ENCODE measurements at places on chromosomes 2 and 18.

DNA sequence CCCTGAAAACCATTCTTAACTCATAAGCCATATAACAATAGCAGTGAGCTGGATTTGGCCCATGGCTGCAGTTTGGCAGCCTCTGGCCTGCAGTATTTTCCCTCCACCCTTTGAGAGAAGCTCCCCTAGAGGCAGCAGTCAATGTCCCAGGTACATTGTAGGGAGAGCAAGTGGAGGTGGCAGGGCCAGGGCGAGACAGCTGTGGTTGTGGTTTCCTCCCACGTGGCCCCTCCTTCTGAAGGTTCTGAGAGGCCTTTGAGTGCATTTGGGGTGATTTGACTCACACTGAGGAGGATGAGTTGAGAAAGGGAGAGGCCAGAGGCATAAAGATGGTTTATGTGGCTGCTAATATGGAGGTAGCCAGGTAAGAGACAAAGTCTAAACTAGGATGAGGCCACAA lies 45.5 kb upstream of the LDAH start:
- DNase-seq = no peak

DNA sequence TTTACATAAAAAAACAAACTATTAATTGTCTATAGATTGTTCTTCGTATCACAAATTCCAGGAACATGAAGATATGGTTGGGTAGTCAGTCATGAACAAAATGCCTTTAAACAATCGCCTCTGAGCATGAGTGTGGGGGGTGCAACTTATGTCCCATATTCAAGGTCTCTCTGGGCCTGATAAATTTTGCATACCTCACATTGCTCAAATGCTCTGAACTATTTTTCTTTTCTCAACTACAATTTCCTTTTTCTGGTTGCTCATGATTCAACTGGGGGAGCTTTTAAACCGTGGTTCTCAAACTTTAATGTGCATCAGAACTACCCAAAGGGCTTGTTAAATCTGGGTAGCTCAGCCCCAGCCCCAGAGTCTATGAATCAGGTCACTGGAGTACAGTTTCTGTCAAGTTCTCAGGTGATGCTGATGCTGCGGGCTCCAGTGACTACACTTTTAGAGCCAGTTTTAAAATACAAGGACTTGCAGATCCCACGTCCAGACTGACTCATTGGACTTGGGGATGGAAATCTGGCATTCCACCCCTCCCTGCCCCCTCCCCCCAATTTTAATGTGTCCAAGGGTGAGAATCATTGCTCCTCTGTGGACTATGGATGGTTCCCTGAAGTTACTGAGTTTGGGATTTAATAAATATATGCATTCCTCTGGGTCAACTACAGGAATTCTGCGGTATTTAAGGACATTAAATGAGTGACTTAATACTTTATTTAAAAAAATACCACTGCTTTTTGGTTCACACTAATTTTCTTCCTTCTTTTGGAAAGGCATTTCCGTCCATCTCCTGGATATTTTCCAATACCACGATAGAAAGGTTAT lies 1.5 kb upstream of the GPD2 start:
- DNase-seq = no peak

GRCh38 chr2:71064754-71065621 lies 3.5 kb upstream of the NAGK start:
- DNase-seq = no peak

- DNase-seq = no peak
Observed at GRCh38 chr2:30249354-30249753, 18.0 kb downstream of the LBH start.

- DNase-seq = no peak
Observed at GRCh38 chr2:130390460-130391057, 34.7 kb downstream of the PTPN18 start.

- no peak for DNase-seq
Observed at GRCh38 chr2:215280326-215280725, 31.5 kb upstream of the ATIC start.

GRCh38 chr2:85834466-85834865 lies 54.3 kb downstream of the ST3GAL5 start:
- DNase-seq = no peak

DNA sequence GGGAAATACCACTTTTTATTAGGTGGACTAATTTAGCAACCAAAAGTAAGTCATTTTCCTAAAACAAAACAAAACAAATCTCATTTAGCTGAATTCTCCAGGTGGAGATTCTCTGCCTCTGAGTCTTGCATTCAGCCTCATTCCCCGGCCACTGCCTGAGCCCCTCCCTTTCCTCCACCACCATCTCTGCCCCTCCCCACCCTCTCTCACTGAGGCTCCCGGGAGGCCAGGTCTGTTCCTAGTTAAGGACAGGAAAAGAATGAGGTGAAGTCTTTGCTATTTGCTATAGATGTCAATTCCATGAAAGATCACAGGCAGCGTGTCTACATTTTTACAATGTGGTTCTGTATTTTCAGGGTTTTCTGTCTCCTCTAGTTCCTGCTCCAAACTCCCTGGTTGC lies 83.0 kb upstream of the SOX11 start:
- no peak for DNase-seq

GRCh38 chr2:37819186-37819585 lies 105.9 kb upstream of the RMDN2 start:
- DNase-seq = no peak

GRCh38 chr2:181123798-181124231 lies 143.4 kb downstream of the UBE2E3 start:
- DNase-seq = no peak

GRCh38 chr2:149039213-149039724 lies 770 bp downstream of the LYPD6B start:
- no peak for DNase-seq

DNA sequence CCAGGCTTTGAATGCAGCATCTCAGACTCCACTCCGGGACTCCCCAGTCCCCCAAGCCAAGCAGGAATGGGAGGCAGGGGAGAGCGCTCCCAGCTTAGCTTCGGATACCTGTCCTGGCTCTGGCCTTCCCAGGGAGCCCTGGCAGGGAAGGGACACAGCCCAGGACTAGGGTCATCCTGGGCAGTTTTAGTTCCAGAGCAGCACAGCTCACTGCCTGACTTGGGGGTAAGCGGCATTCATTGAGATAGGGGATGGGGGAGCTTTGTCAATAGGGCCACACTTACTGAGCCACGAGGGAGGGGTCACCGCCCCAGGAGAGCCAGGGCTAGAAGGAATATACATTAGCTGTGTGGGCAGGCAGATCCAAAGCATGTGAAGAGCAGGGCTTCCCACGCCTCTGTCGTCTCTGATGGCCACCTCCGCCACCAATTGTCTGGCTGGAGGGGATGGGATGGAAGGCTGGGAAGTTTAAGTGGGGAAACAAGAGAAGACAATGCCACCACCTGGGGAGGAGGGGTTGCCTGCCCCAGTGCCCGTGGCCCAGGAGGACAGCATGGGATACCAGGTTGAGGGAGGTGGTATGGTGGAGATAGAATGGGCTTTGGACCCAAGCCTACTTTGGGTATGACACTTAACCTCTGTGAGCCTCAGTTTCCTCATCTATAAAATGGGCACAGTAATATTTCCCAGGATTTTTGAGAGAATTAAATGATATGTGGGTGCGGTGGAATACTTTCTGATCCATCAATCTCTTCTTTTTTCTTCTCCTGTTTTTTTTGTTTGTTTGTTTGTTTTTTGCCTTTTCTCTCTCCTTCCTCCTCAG lies 40.2 kb downstream of the SCTR start:
- no peak for DNase-seq

- no peak for DNase-seq
Observed at GRCh38 chr2:39717067-39717466, 51.4 kb downstream of the TMEM178A start.

DNA sequence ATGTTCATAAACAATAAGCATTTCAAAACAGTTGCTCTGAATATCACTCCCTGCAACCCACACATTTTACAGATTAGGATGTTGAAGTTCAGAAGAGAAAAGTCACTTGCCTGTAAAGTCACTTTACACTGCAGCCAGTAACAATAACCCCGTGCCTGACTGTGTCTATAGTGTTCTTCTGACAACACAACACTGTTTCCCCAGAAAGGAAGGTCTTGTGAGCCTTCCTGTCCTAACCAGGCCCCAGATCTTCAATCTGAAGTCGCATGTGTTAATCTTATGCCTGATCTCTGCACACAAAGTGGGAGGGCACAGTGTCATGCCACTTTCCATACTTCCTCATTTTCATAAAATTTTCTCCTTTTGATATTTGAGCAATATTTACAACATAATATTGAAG lies 120.2 kb downstream of the FEZ2 start:
- no peak for DNase-seq

DNA sequence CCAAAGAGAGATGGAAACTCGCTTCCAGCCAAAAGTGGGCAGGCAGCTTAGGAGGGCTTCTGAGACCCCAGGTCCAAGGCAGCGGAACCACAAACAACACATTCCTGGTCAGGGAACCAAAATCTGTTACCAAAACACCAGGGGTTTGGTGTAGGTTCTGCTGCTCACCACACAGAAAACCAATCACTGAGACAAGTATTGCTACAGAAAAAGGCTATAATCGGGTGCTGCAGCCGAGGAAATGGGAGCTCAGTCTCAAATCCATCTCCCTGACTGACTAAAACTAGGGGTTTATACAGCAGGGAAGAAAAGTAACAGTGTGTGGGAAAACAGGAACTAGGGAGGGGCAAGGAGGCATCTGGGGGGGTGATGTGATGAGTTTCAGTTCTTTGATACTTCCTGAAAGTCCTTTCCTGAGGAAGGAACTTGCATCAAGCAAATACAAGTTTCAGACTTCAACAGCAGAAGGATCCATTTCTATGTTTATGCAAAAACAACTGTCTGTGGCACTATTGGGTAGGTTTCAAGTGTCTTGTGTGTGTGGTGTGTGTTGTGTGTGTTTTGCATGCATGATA lies 108.0 kb downstream of the FAM168B start:
- no peak for DNase-seq

- no peak for DNase-seq
Observed at GRCh38 chr2:199870581-199870980, 19.6 kb upstream of the FTCDNL1 start.

- no peak for DNase-seq
Observed at GRCh38 chr2:10772868-10773215, 39.7 kb downstream of the PDIA6 start.

- DNase-seq = peak; percentile 86
Observed at GRCh38 chr2:232473467-232473890, 14.2 kb downstream of the ECEL1 start.

DNA sequence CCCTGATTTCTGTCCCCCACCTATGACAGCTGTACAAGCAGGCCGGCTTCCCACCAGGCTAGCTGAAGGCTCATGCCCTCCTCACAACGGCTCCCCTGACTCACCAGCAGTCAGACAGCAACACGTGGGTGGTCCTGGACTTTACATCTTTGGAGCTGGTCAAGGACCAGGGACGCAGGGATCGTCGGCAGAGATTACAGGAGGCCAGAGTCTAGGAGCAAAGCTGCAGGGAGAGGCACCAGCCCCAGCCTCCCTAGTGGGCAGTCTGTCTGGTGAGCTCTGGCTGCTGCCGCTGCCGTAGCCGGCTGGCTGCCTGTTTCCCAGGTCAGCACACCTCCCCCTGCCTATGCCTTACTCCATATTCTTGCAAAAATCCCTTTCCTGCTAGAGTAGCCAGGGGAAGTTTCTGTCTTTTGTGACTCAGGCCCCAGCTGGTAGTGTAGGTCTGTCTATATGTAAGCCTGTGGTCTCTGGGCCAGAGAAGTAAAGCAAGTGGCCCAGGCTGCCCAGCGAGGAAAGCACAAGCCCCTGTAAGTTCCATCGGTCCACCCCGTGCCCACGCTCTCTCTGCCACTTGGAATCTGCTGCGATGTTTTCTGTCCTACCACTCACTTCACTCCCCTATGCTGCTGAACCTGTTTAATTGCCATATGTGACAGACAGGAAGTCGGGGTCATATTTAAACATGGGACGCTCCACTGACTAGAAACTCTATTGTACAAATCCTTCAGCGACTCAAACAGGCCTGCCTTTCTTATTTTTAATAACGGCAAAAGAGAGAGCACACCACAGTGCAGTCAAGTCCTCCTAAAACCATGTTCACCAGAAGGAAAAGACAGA lies 2.4 kb upstream of the ARHGEF4 start:
- no peak for DNase-seq

DNA sequence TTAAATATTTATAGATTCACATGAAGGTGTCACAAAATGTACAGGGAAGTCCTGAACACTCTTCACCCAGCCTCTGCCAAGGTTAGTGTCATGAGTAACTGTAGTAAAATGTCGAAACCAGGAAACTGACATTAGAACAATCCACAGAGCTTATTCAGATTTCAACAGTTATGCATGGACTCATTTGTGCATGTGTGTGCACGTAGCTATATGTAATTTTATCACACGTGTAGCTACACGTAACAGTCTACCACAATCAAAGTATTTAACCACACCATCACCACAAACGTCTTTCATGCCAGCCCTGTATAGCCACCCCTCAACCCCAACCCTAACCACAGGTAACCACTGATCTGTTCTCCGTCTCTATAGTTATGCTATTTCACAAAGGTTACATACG lies 211.7 kb upstream of the REV1 start:
- no peak for DNase-seq

DNA sequence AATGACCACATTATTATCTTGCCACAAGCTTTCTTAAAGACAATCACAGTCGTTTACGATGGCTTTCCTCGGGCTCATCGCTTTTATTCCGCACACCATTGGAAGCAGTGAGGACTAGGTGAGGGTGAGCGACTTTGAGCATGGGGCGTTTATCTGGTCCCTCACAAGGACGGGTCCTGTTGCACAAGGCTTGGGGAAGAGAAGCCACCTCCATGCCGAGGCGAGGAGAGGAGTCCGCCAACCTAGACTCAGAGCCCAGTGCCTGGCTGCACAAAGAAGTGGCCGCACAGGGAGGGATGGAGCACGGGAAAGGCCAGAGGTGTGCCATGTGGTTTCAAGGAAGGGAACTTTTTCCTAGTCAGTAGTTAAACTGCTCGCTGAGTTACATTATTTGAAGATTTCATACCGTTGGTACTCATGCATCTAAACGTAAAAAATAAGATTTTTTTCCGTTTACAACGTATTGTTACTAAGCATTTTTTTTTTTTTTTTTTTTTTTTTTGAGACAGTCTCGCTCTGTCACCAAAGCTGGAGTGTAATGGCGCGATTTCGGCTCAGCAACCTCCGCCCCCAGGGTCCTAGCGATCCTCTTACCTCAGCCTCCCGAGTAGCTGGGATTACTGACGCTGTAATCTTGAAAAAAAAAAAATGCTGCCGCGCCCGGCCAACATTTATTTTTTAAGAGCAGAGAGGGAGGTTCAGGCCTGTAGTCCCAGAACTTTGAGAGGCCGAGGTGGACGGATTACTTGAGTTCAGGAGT lies 849 bp upstream of the CYP27C1 start:
- no peak for DNase-seq

- DNase-seq = no peak
Observed at GRCh38 chr18:49072524-49072934, 121.8 kb upstream of the SMAD7 start.
